ENCODE measurements at places on chromosomes 6 and 20.
A peak's percentile ranks its signal among the peaks of the same experiment; 100 is the strongest.

DNA sequence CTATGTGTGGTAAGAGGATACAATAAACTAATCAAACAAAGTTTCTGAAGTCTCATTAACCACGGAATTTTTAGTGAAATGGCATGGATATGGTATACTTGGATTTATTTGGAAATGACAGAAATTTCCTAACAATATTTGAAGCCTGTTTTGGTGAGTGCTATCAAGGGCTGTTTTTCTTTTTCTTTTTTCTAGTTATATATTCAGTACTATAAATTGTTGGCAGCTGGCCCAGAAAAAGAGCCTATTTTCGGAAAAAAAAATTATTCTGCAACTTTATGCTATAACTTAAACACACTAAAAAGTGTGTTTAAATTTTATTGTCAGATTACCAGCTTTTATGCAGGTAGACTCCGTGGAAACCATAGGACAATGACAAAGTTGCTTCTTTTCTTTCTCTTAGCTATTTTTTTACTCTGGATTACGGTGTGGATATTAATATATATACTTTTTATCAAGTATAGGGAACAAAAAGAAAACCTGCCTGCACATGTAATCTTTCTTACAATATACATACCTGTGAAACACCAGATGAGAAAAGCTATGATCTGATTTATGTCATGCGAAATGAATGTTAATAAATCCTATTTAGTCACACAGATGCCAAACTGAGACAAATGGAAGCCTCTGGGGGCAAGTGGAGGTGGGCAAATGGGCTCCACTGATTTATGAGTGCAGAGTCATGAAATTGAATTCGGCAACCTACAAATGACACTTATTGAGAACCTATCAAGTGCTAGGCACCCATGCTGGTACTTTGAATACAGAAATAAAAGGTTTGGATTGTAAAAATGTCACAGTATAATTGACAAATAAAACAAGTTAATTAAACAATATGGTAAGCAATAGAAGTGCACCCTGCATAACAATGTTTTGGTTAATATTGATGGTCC lies 919.5 kb upstream of the FLRT3 start:
- no peak for DNase-seq

- DNase-seq, result no peak
These were observed 15.1 kb upstream of the TBPL1 start for GRCh38 chr6:133937909-133938308.

- no peak for DNase-seq
These were observed 35.4 kb upstream of the MRPS18A start for GRCh38 chr6:43722920-43723545.

- DNase-seq, result no peak
These were observed 119.6 kb downstream of the KIF13A start for GRCh38 chr6:17867880-17868279.

DNA sequence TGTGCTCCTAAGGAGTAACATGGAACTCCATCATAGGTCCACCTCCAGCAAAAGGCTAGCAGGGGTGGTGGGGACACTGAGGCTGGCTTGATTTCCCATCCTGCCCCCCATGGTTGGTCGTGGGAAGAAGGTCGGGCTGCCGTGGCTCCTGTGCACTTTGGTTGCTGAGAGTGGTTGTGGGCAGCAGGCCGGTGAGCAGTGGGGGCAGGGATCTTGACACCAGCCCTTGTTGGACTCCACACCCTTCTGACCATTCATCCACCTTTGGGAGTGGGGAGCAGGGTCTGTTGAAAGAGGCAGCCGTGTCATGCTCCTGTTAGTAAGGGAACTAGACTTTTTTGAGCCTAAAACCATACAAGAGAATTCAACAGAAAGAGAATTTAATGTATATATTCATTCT lies 175.2 kb downstream of the ARID1B start:
- no peak for DNase-seq

- no peak for DNase-seq
These were observed 29.4 kb upstream of the ZBP1 start for GRCh38 chr20:57649617-57650015.

- no peak for DNase-seq
These were observed at the start of gene C2 for GRCh38 chr6:31927242-31927862. Gene C2, plus strand, starts transcription at chr6:31927717. Its CDS starts 36 bp downstream, at chr6:31927753.

- no peak for DNase-seq
These were observed 10.5 kb downstream of the OTOR start for GRCh38 chr20:16758454-16759180.

GRCh38 chr6:154606457-154606856 lies 96.0 kb upstream of the CNKSR3 start:
- peak; percentile 60 for DNase-seq

- no peak for DNase-seq
These were observed 87.6 kb downstream of the BTBD9 start for GRCh38 chr6:38552121-38552520.

DNA sequence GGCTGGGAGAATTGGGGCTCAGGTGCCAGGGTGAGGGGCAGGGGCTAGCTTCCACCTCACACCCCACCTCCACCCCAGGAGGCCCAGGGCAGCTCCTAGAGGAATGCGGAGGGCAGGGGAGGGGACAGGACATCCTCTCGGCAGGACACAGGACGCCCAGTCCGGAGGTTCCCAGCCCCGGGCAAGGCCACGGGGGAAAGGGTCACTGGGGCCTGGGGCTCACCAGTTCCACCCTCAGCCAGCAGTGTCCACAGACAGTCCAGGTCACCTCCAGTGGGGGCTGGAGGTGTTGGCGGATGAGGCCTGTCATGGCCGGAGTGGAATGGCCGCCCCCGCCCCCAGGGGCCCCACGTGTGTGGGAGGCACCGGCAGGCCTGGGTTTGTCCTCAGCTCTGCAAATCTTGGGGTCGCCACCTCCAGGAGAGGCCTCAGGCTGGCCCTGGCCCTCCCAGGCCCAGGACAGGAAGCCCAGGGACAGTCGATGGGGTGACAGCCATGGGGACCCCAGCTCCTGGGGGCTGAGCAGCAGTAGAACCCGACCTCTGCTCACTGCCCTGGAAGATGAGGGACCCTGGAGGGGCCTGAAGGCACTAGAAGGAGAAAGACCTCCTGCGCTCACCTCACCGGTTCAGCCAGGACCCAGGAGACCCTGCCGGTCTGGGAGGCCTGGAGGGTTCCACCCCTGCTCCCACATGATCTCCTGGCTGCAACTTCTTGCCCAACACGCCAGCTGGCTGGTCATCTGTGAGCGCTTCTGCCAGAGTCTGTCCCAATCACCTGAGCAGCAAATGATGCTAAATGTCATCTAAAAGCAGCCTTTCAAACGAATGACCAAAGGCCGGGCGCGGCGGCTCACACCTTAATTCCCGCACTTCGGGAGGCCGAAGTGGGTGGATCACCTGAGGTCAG lies 13.0 kb upstream of the ABHD16B start:
- no peak for DNase-seq

DNA sequence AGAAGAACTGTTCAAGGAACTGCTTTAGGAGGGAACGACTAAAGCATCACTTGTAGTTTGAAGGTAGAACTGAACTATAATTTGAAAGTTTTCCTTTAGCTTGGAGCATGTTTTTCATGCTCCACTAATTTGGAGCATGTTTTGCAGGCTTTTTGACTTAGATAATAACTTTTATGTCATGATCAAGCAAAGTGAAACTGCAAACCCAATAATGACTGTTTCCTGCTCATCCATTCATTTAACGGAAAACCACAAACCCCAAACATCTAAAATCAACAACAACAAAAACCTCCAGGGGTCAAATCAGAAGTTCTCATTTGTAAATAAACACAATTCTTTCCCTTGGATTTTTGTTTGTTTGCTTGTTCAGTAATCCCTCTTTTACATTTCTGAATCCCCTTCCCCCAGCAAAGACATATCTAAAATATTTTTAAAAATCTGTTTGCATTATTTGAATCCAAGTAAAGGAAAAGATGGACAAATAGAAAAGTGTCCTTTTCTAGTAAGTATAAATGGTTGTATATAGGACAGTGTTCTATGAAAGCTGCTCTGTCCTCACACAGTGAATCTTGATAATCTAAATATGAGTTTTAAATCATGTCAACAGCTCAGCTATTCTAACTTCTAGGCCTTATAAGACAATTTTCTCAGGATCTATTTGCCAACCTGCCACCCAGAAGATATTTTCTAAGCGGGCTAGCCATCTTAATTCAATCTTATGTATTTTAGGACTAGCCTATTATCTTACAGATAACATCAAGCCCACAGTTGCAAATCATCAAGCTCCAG lies 2.6 kb downstream of the SIM1 start:
- no peak for DNase-seq

DNA sequence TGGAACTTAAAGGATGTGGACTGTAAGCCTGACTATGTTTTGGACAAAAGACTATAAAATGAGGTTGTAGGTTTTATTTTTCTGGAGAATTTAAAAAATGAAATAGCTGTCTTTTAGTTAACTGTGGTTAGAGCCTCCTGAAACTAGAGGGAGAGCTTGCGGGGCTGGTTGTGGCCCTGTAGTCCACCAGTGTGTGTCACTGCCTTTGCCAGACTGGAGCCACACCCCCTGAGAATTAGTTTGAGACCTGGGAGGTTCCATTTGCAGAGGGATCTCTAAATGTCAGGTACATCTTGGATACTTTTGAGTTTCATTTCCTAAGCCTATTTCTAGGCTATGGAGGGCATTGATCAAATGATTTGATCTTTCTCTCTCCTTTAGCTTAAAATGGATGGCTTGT lies 20.8 kb downstream of the ZC2HC1B start:
- no peak for DNase-seq

DNA sequence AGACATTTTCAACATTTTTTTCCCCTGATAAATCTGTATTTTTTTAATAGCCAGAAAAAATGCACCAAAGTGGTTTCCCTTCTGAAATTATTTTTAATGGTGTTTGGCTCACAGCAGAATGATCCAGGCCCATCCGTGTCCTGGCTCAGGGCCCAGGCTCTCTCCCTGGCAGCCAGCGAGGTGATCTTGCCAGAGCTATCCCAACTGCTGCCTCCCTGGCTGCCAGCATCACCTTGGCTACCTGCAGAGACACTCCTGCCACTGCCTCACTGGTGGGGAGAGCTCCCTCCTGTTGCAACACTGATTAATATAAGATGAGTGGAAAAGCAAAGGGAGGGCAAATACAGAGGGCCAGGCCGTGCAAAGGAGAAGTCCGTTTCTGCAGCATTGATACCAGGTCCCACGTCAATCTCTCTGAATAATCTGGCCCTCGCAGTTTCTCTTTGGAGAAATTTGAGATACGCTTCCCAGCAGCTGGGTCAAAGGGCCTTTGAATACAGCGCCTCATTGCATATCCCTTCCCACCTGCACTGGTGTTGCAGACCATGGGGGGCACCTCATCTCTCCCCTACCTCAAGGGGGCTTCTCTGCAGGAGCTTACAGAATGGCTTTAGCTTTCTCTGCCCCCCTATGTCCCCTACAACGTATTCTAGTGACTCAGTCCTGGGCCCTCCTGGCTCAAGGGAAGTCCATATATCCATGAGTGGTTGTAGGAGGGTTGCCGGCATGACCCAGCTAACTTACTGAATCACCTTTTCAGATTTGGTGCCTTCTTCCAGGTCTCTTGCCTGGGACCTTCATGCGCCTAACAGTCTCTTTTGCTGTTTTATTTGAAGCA lies 12.8 kb upstream of the DSTN start:
- no peak for DNase-seq

GRCh38 chr6:111276736-111277135 lies 189.4 kb downstream of the SLC16A10 start:
- no peak for DNase-seq

GRCh38 chr20:58990651-58991445 lies 9.8 kb downstream of the NELFCD start:
- DNase-seq, result no peak

- DNase-seq, result no peak
These were observed 1.5 kb upstream of the GRIK2 start for GRCh38 chr6:101391772-101392585.

DNA sequence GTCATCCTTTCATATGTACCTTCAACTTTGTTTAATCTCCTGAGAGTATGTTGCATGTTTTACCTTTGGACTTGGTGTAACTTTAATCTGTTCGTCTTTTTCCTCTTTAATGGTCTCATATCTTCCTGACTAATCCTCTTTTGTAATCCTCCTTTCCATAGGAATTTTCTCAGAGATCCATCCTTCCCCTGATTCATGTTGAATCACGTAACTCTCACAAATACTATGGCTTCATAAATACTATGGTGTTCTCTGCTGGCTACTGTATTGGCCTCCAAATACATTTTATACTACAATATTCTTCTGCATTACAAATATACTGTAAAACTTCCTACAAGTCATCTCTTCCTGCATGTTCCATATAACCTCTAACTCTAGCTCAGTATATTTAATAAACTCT lies 317.7 kb upstream of the ADGRB3 start:
- no peak for DNase-seq

DNA sequence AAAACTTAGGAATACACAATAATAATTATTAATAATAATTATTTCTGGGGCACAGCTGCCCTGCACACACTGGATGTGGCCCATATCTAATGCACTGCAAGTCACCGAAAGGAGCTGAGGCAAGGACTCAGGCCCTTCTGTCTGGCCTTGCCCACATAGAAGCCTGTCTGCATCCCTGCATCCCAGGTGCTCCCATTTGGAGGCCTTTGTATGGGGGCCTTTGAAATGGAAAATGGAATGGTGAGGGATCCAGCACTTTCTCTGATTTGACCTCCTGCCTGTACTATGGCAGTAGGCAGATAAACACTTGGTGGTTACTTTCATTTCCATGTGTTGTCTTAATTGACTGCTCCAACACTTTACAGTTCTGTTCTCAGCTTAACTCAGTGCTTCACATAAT lies 75.7 kb upstream of the PTCHD4 start:
- DNase-seq, result no peak

GRCh38 chr20:19253916-19254820 lies 41.7 kb downstream of the SLC24A3 start:
- no peak for DNase-seq

DNA sequence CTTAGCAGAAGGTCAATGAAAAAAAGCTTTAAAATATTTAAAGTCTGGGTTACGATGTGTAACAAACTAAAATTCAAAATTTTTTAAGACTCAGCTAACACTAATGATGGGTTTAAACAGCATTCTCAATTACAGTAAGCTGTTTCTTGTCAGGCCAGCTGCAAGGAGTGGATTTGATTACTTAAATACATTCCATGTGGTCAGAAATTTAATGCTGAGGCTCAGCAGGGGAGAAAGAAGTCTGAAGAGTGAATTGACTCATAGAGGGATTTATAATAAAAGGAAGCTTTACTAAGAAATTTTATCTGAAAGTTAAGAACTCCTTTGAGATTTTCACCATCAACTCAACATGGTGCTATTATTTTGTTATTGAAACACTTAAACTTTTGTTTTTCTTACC lies 398.6 kb downstream of the KHDRBS2 start:
- DNase-seq, result no peak

DNA sequence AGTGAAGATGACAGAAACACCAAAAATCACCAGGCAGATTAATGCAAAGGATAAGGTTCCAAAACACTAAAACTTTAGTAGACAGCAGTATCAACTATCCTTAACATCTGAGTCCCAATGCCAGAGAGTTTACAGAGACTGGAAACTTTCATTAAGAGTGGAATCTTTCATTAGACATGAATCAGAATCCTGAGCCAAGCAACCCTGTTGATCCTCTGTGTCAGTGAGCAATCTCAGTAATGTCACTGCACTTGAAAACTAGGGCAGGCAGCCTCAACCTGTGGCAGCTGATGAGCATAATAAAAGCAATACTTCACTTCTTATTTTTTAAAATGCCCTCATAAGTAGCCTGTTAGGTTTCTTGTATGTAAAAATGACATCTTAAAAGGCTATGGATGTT lies 252.8 kb upstream of the PLN start:
- no peak for DNase-seq

GRCh38 chr6:159261995-159262394 lies 92.8 kb downstream of the FNDC1 start:
- DNase-seq, result no peak

GRCh38 chr20:61090541-61090940 lies 161.5 kb upstream of the CDH4 start:
- DNase-seq, result no peak

Measured in T-helper 22 cell (primary cell).